ENCODE measurements at places on chromosomes 3 and 15.

DNA sequence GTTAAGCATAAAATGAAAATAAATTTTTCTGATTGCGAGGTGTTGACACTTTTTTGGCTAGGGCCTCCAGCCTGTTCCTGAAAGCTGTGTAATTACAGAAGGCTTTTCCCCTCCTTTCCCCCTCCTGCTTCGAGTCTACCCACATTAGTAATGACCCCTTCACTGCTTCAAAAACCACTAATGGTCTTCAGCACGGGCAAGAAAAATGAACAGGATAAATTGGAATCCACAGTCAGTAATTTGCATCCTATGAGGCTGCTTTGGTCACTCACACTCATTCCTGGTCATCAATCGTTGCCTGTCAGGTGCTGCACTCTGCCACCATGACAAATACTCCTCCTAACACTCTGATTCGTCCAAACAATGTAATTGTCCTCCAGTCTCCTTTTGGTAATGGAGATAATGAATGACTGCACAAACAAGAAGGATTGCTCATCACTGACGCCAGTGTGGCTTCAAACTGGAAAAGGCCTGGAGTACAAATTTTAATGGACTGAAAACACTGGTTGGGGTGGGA lies 148.6 kb downstream of the MEIS2 start:
- DNase-seq: no peak

DNA sequence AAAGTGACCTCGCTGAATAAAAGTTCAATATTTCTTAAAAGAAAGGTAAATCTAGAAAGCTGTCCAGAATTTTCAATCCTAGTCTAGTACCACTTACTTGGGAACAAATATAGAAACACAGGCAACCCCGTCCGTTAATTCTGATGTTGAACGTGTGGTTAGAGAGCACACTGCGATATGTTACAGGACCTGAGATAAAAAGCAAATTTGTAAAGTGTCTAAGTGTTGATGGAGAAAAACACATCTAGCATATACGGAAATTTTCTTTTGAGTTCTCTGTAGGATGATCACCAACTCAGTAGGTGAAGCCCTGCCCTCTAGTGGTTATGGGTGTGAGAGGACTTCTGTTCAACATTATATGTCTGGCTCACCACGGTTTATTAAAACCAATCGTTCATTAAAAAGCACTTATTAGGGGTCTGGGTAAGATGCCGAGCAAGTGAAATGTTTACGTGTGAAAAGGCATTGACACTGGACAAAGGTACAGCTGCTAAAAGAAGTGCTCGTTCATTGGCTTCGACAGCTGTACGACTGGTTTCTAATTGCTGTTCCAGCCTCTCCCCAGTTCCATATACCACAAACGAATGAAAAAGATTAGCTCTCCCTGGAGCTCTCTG lies 1.0 kb upstream of the ATP2C1 start:
- DNase-seq: peak; percentile 93

- no peak for DNase-seq
These were observed 13.6 kb downstream of the RASA2 start for GRCh38 chr3:141500397-141500796.

- DNase-seq: no peak
These were observed 470.1 kb upstream of the ATP11B start for GRCh38 chr3:182323126-182323700.

DNA sequence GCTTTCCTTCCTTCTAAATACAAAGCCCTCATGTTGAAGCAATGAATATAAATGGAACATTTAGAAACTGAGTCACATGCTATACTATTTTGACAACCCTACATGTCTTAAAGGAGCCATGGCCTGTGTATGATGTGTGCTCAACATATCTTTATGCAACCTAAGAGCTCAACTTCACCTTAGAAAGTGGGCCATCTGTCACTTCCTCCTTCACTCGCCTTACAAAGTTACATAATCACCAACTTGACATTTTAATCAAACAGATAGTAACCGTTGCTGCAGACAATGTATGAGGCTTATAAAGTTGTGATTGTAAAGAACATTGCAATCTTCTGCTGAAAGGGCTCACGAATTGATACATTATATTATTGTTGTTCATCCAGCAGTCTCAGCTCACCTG lies 163.6 kb downstream of the SERPINI1 start:
- DNase-seq: peak; percentile 33

GRCh38 chr3:90076136-90076535 lies 968.7 kb downstream of the EPHA3 start:
- DNase-seq: no peak

- DNase-seq: peak; percentile 74
These were observed 120.1 kb upstream of the UBE2E1 start for GRCh38 chr3:23685541-23686258.

DNA sequence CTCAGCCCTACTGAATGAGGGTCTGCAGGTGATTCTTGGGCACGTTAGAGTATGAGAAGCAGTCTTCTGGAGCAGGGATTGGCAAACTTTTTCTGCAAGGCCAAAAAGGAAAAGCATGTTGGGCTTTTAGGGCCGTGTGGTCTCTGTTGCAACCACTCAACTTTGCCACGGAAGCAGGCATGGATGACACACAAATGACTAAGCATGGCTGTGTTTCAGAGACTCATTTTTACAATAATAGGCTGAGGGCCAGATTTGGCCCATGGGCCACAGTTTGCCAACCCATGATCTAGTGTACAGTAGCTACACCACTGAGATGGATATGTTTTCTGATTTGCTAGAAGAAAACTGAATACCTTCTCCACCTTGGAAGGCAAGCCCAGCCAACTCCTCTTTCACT lies 66.1 kb upstream of the PRICKLE2 start:
- DNase-seq: peak; percentile 16

DNA sequence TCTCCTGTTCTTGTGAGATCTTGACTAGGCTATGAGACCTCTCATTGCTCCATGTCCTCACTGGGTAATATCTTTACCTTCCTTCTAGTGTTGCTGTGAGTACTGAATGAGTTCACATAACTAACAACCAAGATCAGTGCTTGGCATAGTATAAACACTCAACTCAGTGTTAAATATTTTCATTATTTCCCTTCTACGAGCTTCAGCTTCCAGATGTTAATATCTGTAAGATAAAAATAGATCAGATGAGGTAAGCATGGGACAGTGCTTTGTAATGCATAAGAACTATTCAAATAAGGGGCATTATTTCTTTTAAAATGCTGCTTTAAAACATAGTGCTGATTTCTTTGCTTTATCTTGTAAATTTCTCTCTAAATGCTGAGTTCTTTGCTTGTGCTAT lies 130.8 kb downstream of the DIPK2A start:
- DNase-seq: no peak

- DNase-seq: peak; percentile 26
These were observed 21.7 kb downstream of the GOLIM4 start for GRCh38 chr3:168073842-168074605.

- DNase-seq: peak; percentile 79
These were observed 26.3 kb upstream of the MNS1 start for GRCh38 chr15:56491110-56491722.

DNA sequence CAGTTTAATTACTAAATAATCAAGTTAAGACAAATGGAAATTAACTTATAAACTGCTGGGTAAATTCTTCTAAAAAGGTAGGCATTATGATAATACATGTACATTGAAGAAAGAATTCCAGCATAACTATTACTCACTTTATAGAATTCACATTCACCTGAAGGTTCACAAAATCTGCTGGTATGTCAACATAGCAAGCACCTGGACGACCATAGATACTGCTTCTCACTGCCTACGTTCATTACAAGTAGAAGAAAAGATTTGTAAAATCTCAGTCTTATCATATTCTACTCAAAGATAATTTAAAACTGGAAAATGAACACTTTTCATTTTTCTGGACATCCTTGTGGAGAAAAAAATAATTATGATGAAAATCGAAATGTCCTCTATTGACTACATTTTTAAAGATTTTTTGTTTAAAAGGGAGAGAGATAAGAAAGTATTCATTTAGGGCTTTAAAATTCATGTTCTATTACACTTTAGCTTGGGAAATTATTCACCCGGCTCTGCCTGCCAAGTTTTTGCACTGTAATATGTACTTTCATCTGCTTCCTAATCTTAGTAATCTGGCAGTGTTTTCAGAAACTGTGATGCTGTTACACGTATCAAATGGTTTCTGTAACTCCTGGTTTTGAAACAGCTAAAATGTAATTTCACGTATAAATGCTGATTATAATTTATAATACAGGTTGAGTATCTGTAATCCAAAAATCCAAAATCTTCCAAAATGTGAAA lies 16.1 kb downstream of the HACL1 start:
- DNase-seq: no peak

DNA sequence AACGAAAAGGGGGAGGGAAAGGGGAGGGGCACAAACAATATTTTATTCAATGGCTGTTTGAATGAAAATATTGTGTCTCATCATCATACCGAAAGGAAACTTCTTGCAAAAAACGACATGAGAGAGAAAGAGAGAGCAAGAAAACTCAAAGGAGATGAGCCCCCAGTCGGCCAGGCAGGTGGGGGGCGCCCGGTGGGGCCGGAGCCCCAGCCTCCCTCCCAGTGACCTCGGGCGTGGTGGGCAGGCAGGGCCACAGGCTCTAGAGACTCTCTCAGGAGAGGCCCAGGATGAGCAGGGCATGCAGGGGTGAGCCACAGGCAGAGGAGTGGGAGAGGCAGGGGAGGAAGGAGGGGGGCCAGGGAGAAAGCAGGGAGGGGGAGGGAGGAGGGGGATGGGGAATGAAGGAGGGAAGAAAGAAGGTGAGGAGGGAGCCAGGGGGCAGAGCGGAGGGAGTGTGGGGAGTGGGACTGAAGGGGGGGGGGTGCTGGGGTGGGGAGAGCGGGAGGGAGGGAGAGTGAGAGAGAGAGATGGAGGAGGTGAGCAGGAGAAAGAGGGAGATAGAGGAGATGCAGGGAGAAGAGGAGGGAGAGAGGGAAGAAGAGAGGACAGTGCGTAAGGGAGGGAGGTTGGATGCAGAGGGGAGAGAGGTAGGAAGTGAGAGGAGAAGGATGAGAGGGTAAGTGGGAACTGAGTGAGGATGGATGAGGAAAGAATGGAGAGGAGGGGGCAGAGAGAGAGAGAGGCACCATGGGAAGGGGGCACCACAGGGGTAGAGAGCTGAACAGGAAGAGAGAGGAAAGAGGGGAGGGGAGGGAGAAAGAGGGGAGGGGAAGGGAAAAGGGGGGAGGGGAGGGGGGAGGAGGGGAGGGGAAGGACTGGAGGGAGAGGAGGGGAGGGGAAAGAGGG lies 14.1 kb upstream of the TMEM115 start:
- DNase-seq: no peak

DNA sequence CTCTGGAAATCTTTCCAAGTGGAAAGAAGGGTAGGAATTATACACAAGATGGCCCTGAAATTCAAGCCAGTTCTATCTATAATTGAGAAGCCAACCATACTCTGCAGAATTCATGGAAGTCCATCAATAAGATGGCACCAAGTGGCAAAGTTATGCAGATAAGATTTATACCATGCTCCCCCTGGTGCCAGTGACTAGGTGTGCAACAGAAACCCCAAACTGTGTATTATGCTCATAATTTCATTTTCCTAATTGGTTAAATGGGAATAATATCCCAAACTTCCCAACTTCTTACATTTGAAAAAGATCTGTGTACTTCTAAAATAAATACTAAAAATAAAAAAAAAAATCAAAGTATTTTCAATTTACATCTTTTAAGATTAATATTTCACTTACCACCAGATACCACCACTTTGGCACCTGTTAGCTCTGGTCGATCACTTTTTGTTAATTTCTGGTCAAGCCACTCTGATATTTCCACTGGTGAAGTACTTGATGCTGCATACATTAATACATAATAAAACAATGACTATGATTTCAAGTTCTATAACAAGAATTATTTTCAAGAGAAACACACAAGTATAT lies 25.9 kb downstream of the ETFA start:
- DNase-seq: peak; percentile 19

DNA sequence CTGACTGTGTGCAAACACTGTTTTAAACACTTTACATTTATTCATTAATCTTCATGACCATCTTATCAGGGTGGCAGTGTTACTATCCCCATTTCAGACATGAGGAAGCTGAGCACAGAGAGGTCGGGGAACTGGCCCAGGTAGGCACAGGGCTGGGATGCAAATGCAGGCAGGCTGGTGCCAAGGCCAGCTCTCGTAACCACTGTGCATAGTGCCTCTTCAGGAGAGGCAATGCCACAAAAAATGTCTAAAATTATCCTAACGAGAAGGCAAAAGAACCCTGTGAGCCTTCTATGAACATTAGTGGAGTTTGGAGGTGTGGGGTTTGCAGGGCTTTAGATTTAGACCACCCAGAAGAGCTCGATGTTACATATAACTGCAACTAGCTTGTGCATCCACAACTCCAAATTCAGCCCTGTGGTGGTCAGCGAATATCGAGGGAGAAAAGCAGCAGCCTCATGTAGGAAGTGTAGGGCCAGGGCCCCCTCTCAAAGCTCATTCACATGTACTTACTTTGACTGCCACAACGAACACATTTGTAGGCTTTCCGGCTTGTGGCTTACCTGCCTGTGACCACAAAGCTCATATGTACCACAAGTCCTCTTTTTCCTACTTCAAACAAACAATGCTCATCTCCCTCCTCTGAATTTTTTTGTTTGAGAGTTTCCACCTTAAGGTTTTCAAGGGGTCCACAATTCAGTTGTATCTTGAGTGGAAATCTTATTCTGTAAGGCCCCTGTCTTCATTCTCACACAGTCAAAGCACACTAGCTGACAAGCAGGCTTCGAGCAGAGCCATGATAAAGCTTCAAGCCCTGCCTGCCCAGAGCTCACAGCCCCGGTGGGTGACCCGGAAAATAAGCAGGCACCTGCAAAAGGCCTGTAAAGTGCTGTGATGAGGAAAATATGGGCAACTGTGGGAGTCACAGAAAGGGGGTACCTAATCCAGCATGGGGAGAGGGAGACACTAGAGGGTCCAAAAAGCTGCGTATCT lies 722.9 kb upstream of the CFAP20DC start:
- no peak for DNase-seq

- no peak for DNase-seq
These were observed 78.4 kb upstream of the MRPS22 start for GRCh38 chr3:139265131-139266016.

- no peak for DNase-seq
These were observed 34.4 kb downstream of the RYK start for GRCh38 chr3:134216191-134216764.

GRCh38 chr3:79765911-79766310 lies 1.9 kb downstream of the ROBO1 start:
- no peak for DNase-seq

GRCh38 chr3:60475096-60475495 lies 776.2 kb downstream of the FHIT start:
- no peak for DNase-seq

- DNase-seq: peak; percentile 75
These were observed 322.2 kb upstream of the SATB1 start for GRCh38 chr3:18747383-18747782.

GRCh38 chr3:69420781-69421520 lies 35.1 kb upstream of the FRMD4B start:
- peak; percentile 80 for DNase-seq
